Liver (tissue), 10 donors: ENCODE measurements at places on chromosomes 4 and X. TPM values are rescaled to one million over a fixed set of nuclear protein-coding genes. Genes with fewer than 3 reads are reported as not detected.

- no peaks in the 10 kb centered on the region for H3K27me3 ChIP-seq
- no peak for DNase-seq
- no peak overlapping the region for H3K27ac ChIP-seq
- no peaks in the 10 kb centered on the region for H3K4me1 ChIP-seq
- H3K36me3 ChIP-seq: peaks cover 16% of the 10 kb centered on the region
- no peak overlapping the region for H3K4me3 ChIP-seq
Measured at GRCh38 chr4:898869-899555, 33.1 kb downstream of the GAK start.

DNA sequence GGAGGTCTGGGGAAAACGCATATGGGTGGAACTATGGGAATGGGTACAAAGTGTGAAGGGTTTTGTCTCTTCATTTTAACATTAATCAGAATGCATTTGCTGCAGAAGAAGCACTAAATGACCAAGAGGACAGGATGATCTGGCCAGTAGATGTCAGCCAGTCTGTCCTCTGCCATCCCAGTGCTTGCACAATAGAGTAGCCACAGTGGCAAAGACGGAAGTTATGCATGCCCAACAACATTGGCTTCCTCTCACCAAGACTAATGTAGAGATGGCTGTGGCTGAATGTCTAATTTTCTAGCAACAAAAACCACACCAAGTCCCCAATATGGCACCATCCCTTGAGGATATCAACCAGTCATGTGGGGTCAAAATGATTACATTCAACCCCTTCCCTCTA, 45.0 kb upstream of the ARHGEF6 start:
- no peaks in the 10 kb centered on the region for H3K27me3 ChIP-seq
- no peaks in the 10 kb centered on the region for H3K4me1 ChIP-seq
- no peaks in the 10 kb centered on the region for H3K36me3 ChIP-seq
- no peak for DNase-seq

GRCh38 chrX:45771560-45772340, 571.1 kb upstream of the DIPK2B start:
- H3K4me3 ChIP-seq: no peak overlapping the region
- DNase-seq: no peak
- no peaks in the 10 kb centered on the region for H3K36me3 ChIP-seq

DNA sequence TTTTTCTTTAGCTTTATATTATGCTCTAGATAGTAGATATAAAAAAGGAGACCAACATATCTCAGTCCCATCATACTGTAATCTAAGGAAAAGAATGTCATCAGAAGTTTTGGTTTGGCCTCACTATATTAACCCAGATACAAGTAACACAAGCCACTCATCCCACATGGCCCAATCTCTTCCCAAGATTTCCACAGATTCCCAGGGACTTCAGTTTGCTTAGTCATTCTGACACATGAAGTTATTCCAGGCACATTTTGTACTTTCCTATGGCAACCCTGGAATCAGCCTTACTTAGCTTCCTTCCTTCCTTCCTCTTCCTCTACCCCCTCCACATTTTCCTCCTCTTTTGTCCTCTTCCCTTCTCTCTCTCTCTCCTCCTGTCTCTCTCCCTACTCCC, 21.7 kb upstream of the DCLK2 start:
- no peaks in the 10 kb centered on the region for H3K36me3 ChIP-seq
- no peaks in the 10 kb centered on the region for H3K27me3 ChIP-seq
- no peak for DNase-seq
- H3K27ac ChIP-seq: no peak overlapping the region
- no peak overlapping the region for H3K4me3 ChIP-seq

DNA sequence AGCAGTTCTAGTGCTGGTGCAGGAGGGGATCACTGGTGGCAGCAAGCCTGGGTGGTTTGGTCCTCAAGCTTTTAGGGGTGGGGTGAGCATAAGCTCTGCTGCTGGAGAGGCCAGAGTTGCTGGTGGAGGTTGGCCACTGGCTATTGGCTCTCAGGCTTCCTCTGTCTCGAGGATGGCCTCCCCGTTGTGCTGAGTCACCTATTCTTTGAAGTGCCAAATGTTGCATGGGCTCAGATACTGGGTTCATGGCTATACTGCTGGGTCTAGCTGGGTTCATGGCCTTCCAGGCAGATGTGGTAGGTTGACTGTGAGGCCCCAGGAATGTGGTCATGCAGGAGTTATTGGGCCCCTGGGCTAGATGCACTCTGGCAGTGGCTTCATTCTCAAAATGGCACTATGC, 466.3 kb downstream of the NAF1 start:
- DNase-seq: no peak
- no peaks in the 10 kb centered on the region for H3K27me3 ChIP-seq
- H3K36me3 ChIP-seq: no peaks in the 10 kb centered on the region
- H3K4me1 ChIP-seq: no peaks in the 10 kb centered on the region
- no peak overlapping the region for H3K27ac ChIP-seq

GRCh38 chrX:147950352-147950751, 30.8 kb upstream of the FMR1NB start:
- DNase-seq: no peak
- H3K27ac ChIP-seq: no peak overlapping the region
- no peaks in the 10 kb centered on the region for H3K4me1 ChIP-seq
- no peaks in the 10 kb centered on the region for H3K27me3 ChIP-seq

DNA sequence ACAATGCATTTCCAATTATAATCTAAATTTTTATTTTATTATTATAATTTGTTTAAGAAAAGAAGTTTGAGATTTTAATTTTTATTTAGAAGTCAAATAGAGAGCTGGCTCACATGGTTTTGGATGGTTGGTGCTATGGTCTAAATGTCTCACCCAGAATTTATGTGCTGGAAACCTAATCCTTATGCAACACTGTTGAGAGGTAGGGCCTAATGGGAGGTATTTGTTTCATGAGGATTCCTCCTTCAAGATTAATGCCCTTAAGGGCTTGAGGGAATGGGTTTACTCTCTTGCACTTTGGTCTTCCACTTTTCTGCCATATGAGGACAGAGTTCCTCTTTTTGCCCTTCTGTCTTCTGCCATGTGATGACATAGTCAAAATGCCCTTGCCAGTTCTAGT, 960.5 kb upstream of the IGFBP7 start:
- H3K27me3 ChIP-seq: no peaks in the 10 kb centered on the region
- H3K27ac ChIP-seq: no peak overlapping the region
- H3K4me3 ChIP-seq: no peak overlapping the region
- H3K4me1 ChIP-seq: no peaks in the 10 kb centered on the region
- no peaks in the 10 kb centered on the region for H3K36me3 ChIP-seq
- DNase-seq: no peak

HELQ gene
- polyA plus RNA-seq: 5.8 TPM

DNA sequence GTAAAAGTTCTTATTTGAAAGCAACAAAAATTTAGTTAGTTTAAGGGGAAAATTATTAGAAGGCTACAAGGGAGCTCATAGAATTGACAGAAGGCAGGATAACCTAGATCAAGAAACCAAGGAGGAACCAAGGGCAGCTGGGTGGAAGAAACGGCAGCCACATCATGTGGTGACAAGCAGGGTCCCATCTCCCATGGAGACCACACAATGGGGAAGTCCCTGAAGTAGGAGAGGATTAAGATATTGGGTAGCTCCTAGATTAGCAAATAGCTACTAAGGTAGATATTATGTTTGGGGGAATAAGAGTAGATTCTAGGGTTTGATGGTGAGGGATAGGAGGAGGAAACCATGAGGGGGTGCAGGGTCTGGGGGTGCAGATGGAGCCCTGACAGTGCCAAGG, 48.0 kb upstream of the TMEM154 start:
- no peaks in the 10 kb centered on the region for H3K27me3 ChIP-seq
- DNase-seq: no peak
- no peaks in the 10 kb centered on the region for H3K36me3 ChIP-seq
- no peaks in the 10 kb centered on the region for H3K4me1 ChIP-seq

DNA sequence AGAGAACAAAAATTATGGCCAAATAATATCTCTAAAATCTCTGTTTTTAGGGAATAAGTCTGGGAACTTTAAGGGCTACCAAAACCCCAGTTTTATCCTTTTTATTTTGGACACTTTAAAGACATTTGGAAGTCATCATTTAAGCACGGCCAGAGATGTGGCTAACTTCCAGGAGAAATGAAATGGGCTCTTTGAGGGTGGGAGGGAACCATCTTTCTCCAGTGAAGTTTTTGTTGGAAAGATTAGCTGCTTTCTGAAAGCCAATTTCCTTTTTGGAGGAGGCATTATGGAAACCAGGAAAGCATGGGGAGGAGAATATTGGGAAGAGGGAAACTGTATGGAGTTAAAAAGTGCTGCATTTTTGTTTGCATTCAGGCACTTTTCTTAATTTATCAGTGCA, 4.8 kb downstream of the VSIG1 start:
- no peak overlapping the region for H3K27ac ChIP-seq
- no peak for DNase-seq
- H3K27me3 ChIP-seq: no peaks in the 10 kb centered on the region
- H3K36me3 ChIP-seq: no peaks in the 10 kb centered on the region
- no peaks in the 10 kb centered on the region for H3K4me1 ChIP-seq

- no peaks in the 10 kb centered on the region for H3K4me1 ChIP-seq
- DNase-seq: no peak
- H3K27me3 ChIP-seq: no peaks in the 10 kb centered on the region
- H3K36me3 ChIP-seq: peaks cover 66% of the 10 kb centered on the region
- H3K4me3 ChIP-seq: no peak overlapping the region
Measured at GRCh38 chr4:1337376-1337831, 9.6 kb upstream of the UVSSA start.

TMPRSS11B gene
- polyA plus RNA-seq: 0.02 TPM

SEPSECS gene
- 11.5 TPM for polyA plus RNA-seq

DNA sequence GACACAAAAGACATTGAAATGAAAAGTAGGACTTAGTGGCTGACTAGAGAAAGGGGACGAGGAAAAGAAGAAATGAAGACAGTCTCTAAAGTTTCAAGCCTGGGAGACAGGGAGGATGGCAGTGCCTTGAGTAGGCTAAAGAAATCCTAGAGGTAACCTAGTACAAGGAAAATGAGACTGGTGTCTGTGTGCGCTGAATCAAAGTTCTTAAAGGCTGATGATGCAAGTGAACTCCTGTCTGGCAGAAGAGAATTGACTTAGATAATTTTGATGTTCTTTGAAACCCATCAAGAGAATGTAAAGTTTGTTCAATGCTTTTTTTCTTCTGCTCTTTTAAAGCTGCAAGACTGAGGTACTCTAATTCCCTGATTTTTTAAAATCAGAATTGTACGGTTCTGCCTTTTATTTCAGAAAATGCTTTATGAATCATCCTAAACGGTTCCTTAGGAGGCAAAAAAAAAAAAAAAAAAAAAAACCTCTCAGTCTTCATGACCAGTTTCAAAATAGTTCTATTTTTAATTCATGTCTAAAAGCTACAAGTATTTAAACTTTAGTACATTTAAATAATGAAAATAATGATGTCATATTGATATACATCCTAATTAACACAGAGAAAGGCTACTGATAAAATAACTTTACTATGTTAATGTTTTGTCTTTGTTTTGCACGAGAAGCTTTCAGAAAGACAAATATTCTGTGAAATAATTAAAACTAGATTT, 189.8 kb downstream of the PPP3CA start:
- no peak overlapping the region for H3K27ac ChIP-seq
- no peak for DNase-seq
- no peaks in the 10 kb centered on the region for H3K4me1 ChIP-seq
- H3K4me3 ChIP-seq: no peak overlapping the region

HS3ST1 gene
- polyA plus RNA-seq: 0.31 TPM

DNA sequence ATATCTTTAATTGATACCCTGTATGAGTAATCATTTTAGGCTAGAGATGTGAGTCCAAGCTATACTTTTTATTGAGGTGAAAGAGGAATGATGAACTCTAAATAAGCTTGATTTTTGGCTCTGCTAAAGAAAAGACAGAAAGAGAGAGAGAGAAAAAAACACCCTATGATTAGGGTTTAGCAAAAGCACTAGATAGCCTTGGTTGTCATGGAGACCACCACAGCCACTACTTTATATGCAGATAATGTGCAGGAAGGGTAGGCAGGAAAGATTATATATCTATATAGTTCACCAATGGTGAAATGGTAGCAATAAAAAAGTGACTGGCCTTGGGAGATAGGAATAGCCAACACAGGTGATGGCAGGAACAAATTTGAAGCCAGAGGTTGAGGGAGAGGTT, 69.9 kb upstream of the CAMK2D start:
- no peaks in the 10 kb centered on the region for H3K36me3 ChIP-seq
- no peak overlapping the region for H3K4me3 ChIP-seq
- no peak for DNase-seq
- H3K4me1 ChIP-seq: peaks cover 2% of the 10 kb centered on the region
- H3K27ac ChIP-seq: no peak overlapping the region

DNA sequence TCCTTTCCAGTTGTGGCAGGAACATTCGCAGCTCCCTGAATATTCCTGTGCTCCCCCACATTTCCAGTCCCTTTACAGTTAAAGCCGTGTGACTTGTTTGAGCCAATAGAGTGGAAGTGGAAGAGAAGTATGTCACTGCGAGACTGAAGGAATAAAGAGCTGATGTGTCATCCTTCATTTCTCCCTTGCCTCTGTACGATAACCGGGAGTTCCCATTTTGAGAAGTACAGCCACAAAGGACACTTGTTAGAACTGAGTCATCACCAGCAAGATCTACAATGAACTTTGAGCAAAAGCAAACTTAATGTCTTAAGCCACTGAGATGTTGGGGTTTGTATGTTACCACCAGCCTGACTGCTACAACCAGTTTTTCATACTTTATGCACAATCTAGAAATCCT, 92.3 kb downstream of the SPRY1 start:
- no peak for DNase-seq
- H3K27ac ChIP-seq: no peak overlapping the region
- no peaks in the 10 kb centered on the region for H3K27me3 ChIP-seq
- H3K36me3 ChIP-seq: no peaks in the 10 kb centered on the region

- H3K27ac ChIP-seq: no peak overlapping the region
- no peak for DNase-seq
- H3K36me3 ChIP-seq: no peaks in the 10 kb centered on the region
- no peak overlapping the region for H3K4me3 ChIP-seq
- no peaks in the 10 kb centered on the region for H3K27me3 ChIP-seq
Measured at GRCh38 chr4:99028187-99028586, 32.7 kb downstream of the METAP1 start.

DNA sequence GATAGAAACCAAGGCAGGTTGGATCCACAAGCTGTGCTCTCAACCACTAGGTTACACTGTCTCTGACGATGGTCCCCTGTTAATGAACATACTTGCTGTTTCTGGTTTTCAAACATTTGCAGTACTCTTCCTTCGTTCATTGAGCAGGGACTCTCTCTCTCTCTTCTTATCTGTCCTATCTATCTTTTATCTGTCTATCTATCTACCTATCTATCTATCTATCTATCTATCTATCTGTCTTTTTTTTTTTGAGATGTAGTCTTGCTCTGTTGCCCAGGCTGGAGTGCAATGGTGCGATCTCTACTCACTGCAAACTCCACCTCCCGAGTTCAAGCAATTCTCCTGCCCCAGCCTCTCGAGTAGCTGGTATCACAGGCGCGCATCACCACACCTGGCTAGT, 9.4 kb upstream of the CT47C1 start:
- no peaks in the 10 kb centered on the region for H3K36me3 ChIP-seq
- no peaks in the 10 kb centered on the region for H3K27me3 ChIP-seq
- H3K4me1 ChIP-seq: no peaks in the 10 kb centered on the region
- no peak overlapping the region for H3K27ac ChIP-seq
- DNase-seq: no peak
- no peak overlapping the region for H3K4me3 ChIP-seq

- no peak overlapping the region for H3K27ac ChIP-seq
- H3K4me1 ChIP-seq: no peaks in the 10 kb centered on the region
- H3K27me3 ChIP-seq: no peaks in the 10 kb centered on the region
- no peak overlapping the region for H3K4me3 ChIP-seq
- no peaks in the 10 kb centered on the region for H3K36me3 ChIP-seq
- DNase-seq: no peak
Measured at GRCh38 chrX:91331476-91331875, 103.2 kb upstream of the PABPC5 start.

- no peaks in the 10 kb centered on the region for H3K4me1 ChIP-seq
- H3K27ac ChIP-seq: no peak overlapping the region
- H3K36me3 ChIP-seq: no peaks in the 10 kb centered on the region
- H3K27me3 ChIP-seq: no peaks in the 10 kb centered on the region
Measured at GRCh38 chr4:132395561-132395960, 753.5 kb upstream of the PCDH10 start.
